ENCODE measurements at places on chromosomes 3 and 15.

DNA sequence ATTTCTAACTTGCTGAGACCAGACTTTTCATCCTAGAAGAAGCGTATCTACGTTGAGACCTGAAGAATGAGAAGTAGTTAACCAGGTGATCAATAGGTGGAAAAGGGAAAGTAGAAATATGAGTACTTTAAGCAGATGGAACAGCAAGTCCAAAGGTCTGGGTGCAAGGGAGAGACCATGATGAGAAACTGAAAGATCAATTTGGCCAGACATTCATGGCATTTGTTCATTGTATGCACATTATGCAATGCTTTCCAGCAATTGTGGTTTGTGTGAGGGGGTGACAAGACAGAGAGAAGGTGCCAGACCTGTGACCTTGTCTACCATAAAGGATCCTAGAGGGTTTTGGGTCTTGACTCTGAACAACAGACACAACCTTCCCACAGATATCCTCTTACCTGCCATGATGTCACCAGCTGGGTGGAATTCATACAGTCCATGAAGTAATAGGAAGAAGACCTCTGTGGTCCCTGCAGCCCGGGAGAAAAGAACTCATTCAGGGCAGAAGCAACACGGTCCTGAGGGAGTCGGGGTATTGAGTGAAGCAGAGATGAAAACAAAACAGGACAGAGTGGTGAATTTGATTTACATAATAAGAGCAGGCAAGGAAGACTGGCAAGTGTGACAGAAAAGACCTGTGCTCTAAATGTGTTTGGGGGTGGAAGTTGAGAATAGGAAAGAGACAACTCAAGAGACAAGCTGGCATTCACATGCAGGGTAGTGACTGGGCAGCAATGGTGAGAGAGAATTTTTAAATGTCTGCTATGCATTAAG lies 63.4 kb upstream of the PSMD6 start:
- no peak for DNase-seq

DNA sequence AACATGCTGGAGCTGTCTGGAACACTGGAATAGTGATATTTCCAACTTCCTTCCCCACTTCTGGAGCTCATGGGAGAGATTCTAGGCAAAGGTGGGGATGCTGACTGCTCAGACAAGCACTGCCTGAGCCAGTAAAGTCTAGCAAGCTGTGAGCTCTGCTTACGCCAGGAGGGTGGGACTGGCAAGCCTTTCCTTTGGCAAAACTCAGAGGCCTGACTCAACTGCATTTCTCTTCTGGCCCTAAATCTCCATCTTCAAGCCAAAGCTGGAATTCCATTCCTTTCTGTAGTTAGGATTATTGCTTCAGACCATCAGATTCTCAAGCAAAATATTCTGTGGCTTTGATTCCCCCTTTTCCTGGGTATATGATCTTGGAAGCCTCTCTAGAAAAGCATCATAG lies 20.3 kb upstream of the EPB42 start:
- DNase-seq = peak; percentile 59

GRCh38 chr3:114383875-114384557 lies 90.2 kb downstream of the TIGIT start:
- DNase-seq = peak; percentile 72

DNA sequence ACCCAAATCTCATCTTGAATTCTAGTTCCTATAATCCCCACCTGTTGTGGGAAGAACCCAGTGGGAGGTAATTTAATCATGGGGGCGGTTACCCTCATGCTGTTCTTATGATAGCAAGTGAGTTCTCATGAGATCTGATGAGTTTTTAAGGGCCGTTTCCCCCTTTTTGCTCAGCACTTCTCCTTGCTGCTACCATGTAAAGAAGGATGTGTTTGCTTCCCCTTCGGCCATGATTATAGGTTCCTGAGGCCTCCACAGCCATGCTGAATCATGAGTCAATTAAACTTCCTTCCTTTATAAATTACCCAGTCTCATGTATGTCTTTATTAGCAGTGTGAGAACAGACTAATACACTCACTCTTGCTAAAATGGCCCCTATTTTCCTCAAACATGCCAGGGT lies 374.7 kb downstream of the TUSC7 start:
- no peak for DNase-seq

All from GM04504 (cell line).